Cardiac fibroblast (primary cell): ENCODE measurements at places on chromosomes 1 and 21.

DNA sequence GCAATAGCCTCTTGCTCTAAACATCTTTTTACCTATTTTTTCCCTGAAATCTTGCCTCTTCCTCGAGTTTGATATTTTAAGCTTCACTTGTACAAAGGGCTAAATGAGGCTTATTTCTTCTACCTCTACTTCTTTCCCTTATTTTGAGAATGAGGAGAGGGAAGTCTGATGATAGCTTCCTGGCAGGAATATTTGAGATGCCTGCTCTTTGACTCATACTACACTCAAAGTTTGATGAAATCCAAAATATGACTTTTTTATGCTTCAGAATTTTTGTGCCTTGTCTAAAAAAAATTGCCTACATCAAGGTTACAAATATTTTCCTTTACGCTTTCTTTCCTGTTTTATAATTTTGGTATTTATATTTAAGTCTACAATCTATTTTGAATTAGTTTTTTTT is 624.4 kb upstream of the PLXNA2 start:
- peak; percentile 12 for DNase-seq

GRCh38 chr1:16112596-16113555 is 39.4 kb upstream of the FAM131C start:
- DNase-seq = peak; percentile 55

GRCh38 chr1:3074297-3074741 is 5.3 kb downstream of the PRDM16 start:
- no peak for DNase-seq

DNA sequence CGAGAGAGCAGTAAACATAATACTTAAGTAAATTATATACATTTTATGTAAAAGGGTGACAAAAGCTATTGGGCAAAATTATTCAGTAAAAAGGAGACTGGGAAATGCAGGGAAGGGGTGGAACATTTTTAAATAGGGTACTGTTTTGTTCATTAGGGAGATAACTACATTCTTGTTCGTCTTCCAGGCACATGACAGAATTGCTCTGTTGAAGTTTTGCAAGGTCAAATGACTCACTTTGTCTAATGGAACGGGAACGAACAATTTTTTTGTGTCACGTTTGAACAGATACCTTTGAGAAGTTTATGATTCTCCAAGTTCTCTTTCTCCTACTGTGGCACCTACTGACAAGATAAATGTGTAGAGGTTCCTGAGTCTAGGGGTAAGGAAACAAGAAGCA is 382.3 kb upstream of the ZRANB2 start:
- DNase-seq = peak; percentile 54

- DNase-seq = no peak
Measured at GRCh38 chr21:20023193-20023592, 975.0 kb upstream of the NCAM2 start.

- no peak for DNase-seq
Measured at GRCh38 chr1:61052395-61053225, 29.8 kb upstream of the NFIA start.

- DNase-seq = peak; percentile 7
Measured at GRCh38 chr1:176033474-176033873, 173.6 kb downstream of the COP1 start.

- DNase-seq = peak; percentile 57
Measured at GRCh38 chr1:229582011-229582694, 23.6 kb upstream of the ABCB10 start.

GRCh38 chr1:10457875-10458274 is 8.0 kb downstream of the CORT start:
- DNase-seq = no peak

DNA sequence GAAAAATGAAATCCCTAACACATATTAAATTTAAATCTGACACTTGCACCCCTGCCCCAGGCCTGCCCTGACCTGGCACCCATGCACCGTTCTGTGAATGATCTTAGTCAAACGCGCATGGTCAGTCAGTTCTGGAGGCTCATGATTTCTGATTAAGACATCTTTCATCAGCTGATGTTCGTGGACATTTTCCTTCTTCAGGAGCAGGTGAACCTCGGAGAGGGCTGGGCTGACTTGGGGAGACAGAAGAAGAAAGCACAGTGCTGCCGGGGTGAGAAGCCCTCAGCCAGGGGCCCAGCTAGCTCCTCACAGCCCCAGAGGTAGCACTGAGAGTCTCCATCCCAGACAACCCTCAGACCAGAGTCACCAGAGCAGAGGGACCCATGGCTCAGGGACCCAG is 134.5 kb upstream of the AJAP1 start:
- DNase-seq = no peak

GRCh38 chr1:106620521-106620954 is 435.9 kb upstream of the PRMT6 start:
- DNase-seq = peak; percentile 5
